ENCODE measurements at places on chromosomes 4 and X.

DNA sequence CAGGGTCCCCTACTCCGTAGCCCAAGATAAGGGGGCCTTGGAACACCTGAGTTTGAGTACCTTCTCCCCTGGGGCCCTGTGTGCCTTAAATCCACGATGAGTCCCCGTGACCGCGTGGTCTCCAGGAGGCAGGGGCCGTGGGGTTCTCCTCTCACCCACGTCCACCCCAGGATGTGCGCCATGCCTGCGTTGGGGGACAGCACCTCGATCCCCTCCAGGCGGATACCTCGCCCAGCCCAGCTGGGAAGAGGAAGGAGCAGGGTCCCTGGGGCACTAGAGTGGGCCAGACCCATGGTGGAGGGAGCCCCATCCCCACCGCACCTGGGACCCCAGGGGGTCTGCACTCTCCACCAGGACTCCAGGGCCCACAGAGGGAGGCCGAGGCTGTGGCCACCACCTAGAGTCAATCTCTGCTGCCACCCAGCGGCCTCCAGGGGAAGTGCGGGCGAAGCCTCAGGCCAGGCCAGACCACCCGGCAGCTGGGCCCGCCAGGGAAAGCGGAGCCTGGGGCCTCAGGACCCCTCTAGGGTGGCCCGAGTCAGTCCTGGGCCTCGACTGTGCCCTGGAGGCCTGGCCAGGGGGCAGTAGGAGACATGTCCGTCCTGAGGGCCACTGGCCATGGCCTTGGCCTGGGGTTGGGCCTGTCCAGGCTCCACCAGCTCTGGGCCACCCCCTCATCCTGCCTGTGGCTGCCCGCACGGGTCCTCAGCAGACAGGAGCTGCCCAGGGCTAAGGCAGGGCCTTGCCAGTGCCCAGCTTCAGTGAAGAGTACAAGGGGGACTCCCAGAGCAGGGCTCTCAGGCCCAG is 55.0 kb downstream of the FAM53A start:
- peak; percentile 63 for DNase-seq

GRCh38 chr4:31908261-31908660 is 1188.1 kb downstream of the PCDH7 start:
- no peak for DNase-seq

- no peak for DNase-seq
These were observed 33.3 kb downstream of the REST start for GRCh38 chr4:56940971-56941370.

DNA sequence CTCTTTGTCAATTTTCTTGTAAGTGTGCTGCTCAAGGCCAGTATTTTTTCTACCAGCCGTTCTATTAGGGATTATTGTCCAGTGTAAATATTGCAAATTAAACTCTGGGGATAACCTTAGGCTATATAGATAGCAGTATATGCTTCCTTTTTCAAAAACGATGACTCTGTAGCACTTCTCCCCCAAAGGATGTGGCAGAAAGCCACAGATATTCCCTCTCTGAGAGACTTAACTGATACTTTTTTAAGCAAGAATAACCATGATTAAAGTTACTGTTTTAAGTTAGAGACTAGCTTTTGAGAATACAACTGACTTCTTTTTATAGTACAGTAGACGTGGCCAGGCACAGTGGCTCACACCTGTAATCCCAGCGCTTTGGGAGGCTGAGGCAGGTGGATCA is 130.0 kb downstream of the FHIP1A start:
- no peak for DNase-seq

DNA sequence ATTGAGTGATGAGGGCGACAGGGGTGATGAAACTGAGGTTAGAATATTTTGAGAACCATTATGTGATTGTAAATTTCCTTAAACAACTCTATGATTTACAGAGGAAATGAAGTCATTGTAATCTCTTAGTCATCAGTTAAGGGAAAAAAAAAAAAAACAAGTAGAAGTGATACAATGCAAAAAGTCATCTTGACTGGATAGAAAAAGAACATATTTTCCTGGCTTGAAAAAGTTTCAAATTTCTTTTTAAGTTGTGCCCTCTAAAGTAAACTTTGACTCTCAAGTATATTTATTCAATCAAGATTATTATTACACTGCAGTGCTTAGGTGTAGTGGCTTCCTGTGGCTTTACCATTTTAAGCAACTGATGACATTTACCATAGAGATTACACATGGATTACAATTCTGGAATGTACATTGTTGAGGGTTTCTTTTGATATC is 40.6 kb downstream of the GABRB1 start:
- no peak for DNase-seq

- DNase-seq, result no peak
These were observed 58.0 kb upstream of the ZFP42 start for GRCh38 chr4:187937557-187937956.

Measured in effector CD8-positive, alpha-beta T cell (primary cell).